ENCODE measurements at places on chromosomes 2 and 18. TPM values are rescaled to one million over a fixed set of nuclear protein-coding genes. Genes with fewer than 3 reads are reported as not detected.

GRCh38 chr2:1869248-1869647 is 124.9 kb upstream of the PXDN start:
- H3K27me3 ChIP-seq: peaks cover 70% of the 10 kb centered on the region
- no peaks in the 10 kb centered on the region for H3K36me3 ChIP-seq
- H3K27ac ChIP-seq: no peak overlapping the region
- DNase-seq: no peak

DNA sequence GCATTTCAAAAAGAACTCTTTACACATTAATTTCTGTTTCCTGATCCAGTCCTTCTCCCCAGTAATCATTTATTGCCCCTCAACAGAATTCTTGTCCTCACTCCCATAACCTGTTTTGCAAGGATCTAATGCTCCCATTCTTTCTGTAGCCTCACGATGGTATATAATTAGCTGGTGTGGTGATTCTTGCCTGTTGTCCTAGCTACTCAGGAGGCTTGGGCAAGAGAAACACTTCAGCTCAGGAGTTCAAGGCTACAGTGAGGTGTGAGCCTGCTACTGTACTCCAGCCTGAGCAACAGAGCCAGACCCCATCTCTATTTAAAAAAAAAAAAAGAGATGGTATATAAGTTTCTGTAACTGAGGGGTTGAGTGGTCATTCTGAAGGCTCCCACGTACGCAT is 7.7 kb upstream of the TRAPPC8 start:
- DNase-seq: no peak
- H3K27ac ChIP-seq: no peak overlapping the region
- no peak overlapping the region for H3K4me3 ChIP-seq
- no peaks in the 10 kb centered on the region for H3K4me1 ChIP-seq
- no peaks in the 10 kb centered on the region for H3K27me3 ChIP-seq
- H3K36me3 ChIP-seq: no peaks in the 10 kb centered on the region

DNA sequence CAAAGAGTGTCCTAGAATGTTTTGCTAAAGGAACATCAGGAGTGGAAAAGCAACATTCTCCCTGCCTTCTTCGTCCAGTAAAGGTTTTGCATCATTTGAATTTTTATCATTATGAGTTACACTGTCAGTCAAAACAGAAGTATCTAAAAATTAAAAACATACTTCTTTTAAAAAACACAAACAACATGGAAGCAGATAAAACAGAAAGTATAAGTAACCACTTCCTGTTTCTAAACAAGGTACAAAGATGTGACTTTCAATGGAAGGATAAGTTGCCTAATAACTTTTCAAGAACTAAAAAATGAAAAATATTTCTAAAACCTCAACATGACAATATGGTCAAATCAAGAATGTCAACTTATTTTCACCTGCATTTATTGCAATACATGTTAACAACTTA is 158.2 kb downstream of the STK39 start:
- no peak for DNase-seq
- H3K27ac ChIP-seq: no peak overlapping the region
- H3K4me1 ChIP-seq: peaks cover 10% of the 10 kb centered on the region
- H3K27me3 ChIP-seq: no peaks in the 10 kb centered on the region

GRCh38 chr2:171072164-171072563 is 88.5 kb downstream of the TLK1 start:
- peaks cover 3% of the 10 kb centered on the region for H3K4me1 ChIP-seq
- H3K4me3 ChIP-seq: no peak overlapping the region
- no peaks in the 10 kb centered on the region for H3K27me3 ChIP-seq
- no peak for DNase-seq

DNA sequence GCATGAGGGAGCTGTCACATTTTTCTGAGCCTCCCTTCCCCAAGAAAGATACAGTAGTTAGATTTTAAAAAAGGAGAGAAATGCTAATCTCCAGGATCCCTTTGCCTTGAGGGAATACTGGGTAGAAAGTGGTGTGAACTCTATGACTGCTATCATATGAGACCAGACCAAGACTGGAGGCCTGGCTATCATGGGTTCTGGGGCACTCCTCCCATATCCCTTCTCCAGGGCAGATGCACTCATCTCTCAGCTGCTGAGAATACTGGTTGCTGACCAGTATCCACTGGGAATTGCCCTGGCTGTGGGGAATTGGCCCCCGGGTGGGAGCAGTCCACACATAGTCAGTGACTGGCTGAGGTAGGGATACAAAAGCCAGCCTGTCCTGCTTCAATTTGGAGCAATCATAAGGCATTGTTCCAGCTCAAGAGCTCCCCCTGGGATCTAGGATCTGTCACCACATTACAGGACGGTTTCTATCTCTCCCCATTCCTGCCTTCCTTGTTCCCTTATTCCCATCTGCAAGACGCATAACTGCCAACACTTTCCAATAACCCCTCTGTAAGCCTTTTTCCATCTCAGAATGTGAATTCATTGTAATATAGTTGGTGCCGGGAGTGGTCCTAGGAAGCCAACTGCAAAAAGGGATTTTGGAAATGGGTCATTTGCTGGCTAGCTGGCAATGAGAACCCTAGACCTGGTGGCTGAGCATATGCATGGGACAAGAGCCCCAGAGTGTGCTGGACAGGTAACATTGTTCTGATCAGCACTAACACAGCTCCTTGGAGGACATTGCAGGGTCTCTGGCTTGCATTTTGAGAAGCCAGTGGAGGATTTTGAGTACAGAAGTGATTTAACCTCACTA is 35.4 kb upstream of the REEP1 start:
- no peaks in the 10 kb centered on the region for H3K36me3 ChIP-seq
- H3K27me3 ChIP-seq: peaks cover 1% of the 10 kb centered on the region
- H3K4me1 ChIP-seq: peaks cover 6% of the 10 kb centered on the region
- no peak overlapping the region for H3K4me3 ChIP-seq
- no peak for DNase-seq

- no peaks in the 10 kb centered on the region for H3K27me3 ChIP-seq
- no peaks in the 10 kb centered on the region for H3K36me3 ChIP-seq
Observed at GRCh38 chr2:207352978-207353671, 176.6 kb upstream of the CREB1 start.

DNA sequence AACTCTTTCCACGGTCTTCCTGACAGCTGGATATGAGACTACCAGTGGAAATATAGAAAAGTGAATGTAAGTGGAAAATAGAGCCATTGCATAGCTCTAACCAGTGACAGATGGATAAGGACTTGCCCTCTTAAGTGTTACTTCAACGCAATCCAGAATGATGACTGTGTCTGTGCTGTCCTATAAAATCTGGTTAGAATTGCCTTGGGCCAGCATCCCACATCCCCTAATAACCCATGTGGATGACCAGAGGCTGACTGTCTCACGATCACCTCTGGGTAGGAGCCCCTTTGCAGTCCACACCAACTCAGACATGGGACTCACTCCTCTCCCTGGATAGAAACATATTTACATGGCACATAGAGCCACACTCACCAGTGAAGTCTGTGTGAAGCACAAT is 186.6 kb downstream of the C1D start:
- peaks cover 26% of the 10 kb centered on the region for H3K4me1 ChIP-seq
- no peak overlapping the region for H3K27ac ChIP-seq
- no peak for DNase-seq
- H3K4me3 ChIP-seq: no peak overlapping the region
- H3K36me3 ChIP-seq: no peaks in the 10 kb centered on the region

GRCh38 chr2:18950361-18950851 is 361.0 kb upstream of the NT5C1B start:
- DNase-seq: no peak
- H3K4me3 ChIP-seq: no peak overlapping the region
- no peak overlapping the region for H3K27ac ChIP-seq
- H3K4me1 ChIP-seq: no peaks in the 10 kb centered on the region
- no peaks in the 10 kb centered on the region for H3K27me3 ChIP-seq

- no peak overlapping the region for H3K27ac ChIP-seq
- no peak overlapping the region for H3K4me3 ChIP-seq
- peaks cover 13% of the 10 kb centered on the region for H3K36me3 ChIP-seq
Observed at GRCh38 chr2:233165543-233165894, 86.0 kb upstream of the ATG16L1 start.

Gene DIPK1C
- 3.6 TPM for total RNA-seq

Gene CNTNAP5
- total RNA-seq: not detected

Gene SLC25A52
- not detected for total RNA-seq

Gene MGAT5
- 42.1 TPM for total RNA-seq

Gene CPLX4
- total RNA-seq: not detected

Gene G6PC2
- total RNA-seq: not detected
